ENCODE measurements at places on chromosomes 16 and 17. TPM values are rescaled to one million over a fixed set of nuclear protein-coding genes. Genes with fewer than 3 reads are reported as not detected.

GRCh38 chr17:1735834-1736347 lies 6.8 kb upstream of the SERPINF2 start:
- no peak for DNase-seq

TEX14 gene
- 2.8 TPM for polyA plus RNA-seq

GRCh38 chr16:67148656-67149275 lies 2.0 kb downstream of the B3GNT9 start:
- no peak for DNase-seq

GRCh38 chr17:48636177-48637018 lies 10.2 kb upstream of the HOXB9 start:
- DNase-seq: peak; percentile 53

GRCh38 chr16:56493126-56493525 lies 26.7 kb downstream of the BBS2 start:
- DNase-seq: no peak

GRCh38 chr17:8900626-8901585 lies 33.4 kb upstream of the PIK3R6 start:
- no peak for DNase-seq

CD300LB gene
- not detected for polyA plus RNA-seq

Data from muscle of arm (tissue), 14 donors.